ENCODE measurements at places on chromosomes 6 and 20.

GRCh38 chr6:37667050-37667814, 30.5 kb downstream of the MDGA1 start:
- no peaks in the 10 kb centered on the region for H3K27me3 ChIP-seq
- H3K4me1 ChIP-seq: no peaks in the 10 kb centered on the region
- no peak overlapping the region for H3K4me3 ChIP-seq
- no peaks in the 10 kb centered on the region for H3K36me3 ChIP-seq

DNA sequence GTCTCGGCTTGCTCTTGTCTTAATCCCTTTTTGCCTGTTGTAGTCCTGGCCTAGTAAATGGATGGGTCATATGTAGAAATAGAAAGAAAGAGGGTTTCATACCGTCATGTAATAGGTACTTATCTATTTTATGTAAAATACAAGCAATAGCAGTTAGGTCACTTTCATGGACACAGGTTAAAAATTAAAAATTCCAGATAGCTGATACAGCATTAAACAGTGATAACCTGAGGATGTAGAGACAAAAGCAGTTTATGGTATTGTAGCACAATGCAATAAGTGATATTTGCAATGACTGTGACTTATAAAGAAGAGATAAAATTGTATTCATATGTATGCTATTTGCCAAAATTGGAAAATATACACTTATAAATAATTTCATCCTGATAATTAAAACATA, 96.9 kb downstream of the CCDC170 start:
- no peaks in the 10 kb centered on the region for H3K36me3 ChIP-seq
- H3K4me3 ChIP-seq: no peak overlapping the region
- DNase-seq: no peak
- no peaks in the 10 kb centered on the region for H3K27me3 ChIP-seq
- no peak overlapping the region for H3K27ac ChIP-seq

DNA sequence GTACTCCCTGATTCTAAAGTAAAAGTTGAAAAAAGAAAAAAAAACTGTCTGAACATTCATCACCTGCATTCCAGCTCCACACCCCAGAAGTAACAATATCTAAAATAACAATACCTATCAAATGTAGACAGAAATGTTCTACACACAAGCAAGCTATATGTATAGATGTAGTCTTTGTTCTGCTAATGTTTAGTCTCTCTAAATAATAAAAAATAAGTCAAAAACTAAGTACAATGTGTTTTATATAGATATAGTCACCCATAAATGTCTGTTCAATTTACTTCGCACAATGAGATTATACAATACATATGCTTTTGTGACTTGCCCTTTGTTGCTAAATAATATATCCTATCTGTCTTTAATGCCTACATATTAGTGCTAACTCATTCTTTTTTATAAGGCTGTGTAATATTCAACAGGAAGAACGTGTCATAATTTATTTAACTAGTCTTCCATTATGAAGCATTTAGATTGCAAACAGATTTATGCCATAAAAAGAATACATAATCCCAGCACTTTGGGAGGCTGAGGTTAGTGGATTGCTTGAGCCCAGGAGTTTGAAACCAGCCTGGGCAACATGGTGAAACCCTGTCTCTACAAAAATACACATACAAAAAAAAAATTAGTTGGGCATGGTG, 216.2 kb upstream of the ZNF217 start:
- H3K27ac ChIP-seq: no peak overlapping the region
- H3K4me3 ChIP-seq: no peak overlapping the region
- no peak for DNase-seq
- no peaks in the 10 kb centered on the region for H3K36me3 ChIP-seq
- H3K4me1 ChIP-seq: no peaks in the 10 kb centered on the region

DNA sequence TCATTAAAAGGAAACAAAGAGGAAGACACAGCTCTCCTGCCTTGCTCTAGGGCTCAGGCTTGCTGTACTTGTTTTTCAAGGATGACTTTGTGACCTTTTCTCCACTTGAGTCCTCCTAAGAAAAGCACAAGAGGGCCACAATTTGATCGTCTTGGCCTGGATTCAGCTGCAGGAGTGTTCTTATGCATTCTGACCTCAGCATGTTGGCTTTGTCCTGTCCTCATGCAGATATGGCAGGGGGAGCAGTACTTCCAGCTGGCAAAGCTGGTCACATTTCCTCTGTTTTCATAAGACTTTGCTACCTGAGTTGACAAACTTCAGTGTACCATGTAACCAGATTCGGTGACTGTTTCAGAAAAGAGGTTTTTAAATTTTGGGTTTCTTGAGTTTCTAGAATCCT, 30.8 kb downstream of the KDM1B start:
- no peaks in the 10 kb centered on the region for H3K27me3 ChIP-seq
- peaks cover 6% of the 10 kb centered on the region for H3K36me3 ChIP-seq
- H3K27ac ChIP-seq: no peak overlapping the region
- DNase-seq: no peak
- H3K4me1 ChIP-seq: no peaks in the 10 kb centered on the region

GRCh38 chr6:129469070-129469662, 240.8 kb downstream of the ARHGAP18 start:
- H3K4me1 ChIP-seq: no peaks in the 10 kb centered on the region
- H3K27ac ChIP-seq: no peak overlapping the region
- H3K27me3 ChIP-seq: no peaks in the 10 kb centered on the region
- H3K36me3 ChIP-seq: no peaks in the 10 kb centered on the region

GRCh38 chr20:15251171-15251570, 913.8 kb upstream of the FLRT3 start:
- DNase-seq: no peak
- no peaks in the 10 kb centered on the region for H3K4me1 ChIP-seq
- H3K4me3 ChIP-seq: no peak overlapping the region
- H3K27me3 ChIP-seq: no peaks in the 10 kb centered on the region
- no peak overlapping the region for H3K27ac ChIP-seq

- H3K4me3 ChIP-seq: no peak overlapping the region
- H3K27ac ChIP-seq: no peak overlapping the region
- H3K4me1 ChIP-seq: no peaks in the 10 kb centered on the region
- DNase-seq: no peak
- no peaks in the 10 kb centered on the region for H3K27me3 ChIP-seq
- no peaks in the 10 kb centered on the region for H3K36me3 ChIP-seq
Observed at GRCh38 chr6:21173678-21174077, 419.9 kb upstream of the SOX4 start.

DNA sequence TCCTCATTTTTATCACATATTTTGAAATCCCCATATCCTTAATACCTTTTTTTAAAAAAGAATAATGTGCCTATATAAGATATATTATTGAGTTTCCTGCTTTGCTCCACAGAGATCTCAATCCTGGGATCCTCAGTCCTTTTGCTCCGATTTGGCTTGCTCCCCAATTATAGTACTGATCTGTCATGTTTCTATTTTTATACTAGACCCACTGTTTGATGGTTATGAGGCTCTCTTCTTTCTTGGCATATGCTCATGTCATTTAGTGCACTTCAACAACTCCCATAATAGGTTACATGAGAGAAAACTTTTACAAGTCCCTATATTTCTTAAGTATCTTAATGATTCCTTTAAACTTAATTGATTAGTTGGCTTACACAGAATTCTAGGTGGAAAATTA, 958.5 kb upstream of the EPHA7 start:
- H3K27ac ChIP-seq: no peak overlapping the region
- no peaks in the 10 kb centered on the region for H3K4me1 ChIP-seq
- DNase-seq: no peak
- H3K27me3 ChIP-seq: no peaks in the 10 kb centered on the region
- H3K36me3 ChIP-seq: no peaks in the 10 kb centered on the region
- H3K4me3 ChIP-seq: no peak overlapping the region

GRCh38 chr6:128822271-128822670, 60.7 kb upstream of the LAMA2 start:
- H3K4me3 ChIP-seq: no peak overlapping the region
- no peak for DNase-seq
- no peaks in the 10 kb centered on the region for H3K27me3 ChIP-seq
- H3K27ac ChIP-seq: no peak overlapping the region
- H3K36me3 ChIP-seq: no peaks in the 10 kb centered on the region

Measured in effector memory CD4-positive, alpha-beta T cell (primary cell).